CD4-positive, alpha-beta T cell treated with Interleukin-6 at 100 ng/mL for 8 hours (primary cell): ENCODE measurements at places on chromosomes 11 and 22.

- no peak for DNase-seq
Observed at GRCh38 chr11:71446942-71447688, 1.1 kb downstream of the DHCR7 start.

DNA sequence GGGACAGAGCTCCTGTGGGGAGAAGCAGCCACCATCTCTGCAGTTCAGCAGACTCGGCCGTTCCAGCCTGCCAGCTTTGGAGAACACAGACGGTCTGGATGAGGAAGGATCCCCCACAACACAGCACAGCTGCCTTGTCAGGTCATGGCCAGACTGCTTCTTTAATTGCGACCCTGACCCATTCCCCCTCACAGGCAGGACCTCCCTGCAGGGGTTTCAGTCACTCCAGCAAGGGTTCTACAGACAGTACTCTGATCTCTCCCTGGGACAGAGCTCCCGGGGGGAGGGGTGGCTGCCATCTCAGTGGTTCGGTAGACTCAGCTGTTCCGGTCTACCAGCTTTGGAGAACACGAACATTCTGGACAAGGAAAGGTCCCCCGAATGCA, 173.5 kb downstream of the TTC28 start:
- DNase-seq: no peak

- DNase-seq: no peak
Observed at GRCh38 chr11:126525216-126525615, 169.7 kb downstream of the ST3GAL4 start.

DNA sequence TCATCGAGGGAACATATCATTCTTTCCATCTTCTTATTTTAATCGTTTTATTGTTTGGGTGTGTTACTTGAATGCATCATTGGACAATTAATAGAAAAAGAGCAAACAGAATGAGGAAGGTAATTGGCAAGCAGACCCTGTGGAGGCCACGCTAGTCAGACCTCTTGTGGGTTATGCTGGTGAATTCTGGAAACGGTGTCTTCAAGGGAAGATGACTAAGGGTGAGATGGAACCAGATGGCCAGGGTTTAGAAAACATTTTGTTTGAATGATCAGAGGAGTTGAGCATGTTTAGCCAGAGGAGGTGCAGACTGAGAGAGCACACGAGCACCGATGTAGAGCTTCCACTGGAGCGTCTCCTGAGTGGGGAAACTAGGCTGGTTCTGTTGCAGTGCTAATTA, 8.5 kb downstream of the ST14 start:
- no peak for DNase-seq

DNA sequence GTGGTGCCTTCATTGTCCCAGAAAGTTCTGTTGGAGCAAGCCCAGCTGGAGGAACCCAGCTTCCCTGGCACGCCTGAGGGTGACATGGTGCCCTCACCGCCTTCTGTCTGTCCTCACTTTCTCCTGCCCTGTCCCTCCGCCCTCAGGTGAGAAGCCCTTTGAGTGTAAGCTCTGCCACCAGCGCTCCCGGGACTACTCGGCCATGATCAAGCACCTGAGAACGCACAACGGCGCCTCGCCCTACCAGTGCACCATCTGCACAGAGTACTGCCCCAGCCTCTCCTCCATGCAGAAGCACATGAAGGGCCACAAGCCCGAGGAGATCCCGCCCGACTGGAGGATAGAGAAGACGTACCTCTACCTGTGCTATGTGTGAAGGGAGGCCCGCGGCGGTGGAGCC, 46.0 kb upstream of the NNMT start:
- DNase-seq: no peak

DNA sequence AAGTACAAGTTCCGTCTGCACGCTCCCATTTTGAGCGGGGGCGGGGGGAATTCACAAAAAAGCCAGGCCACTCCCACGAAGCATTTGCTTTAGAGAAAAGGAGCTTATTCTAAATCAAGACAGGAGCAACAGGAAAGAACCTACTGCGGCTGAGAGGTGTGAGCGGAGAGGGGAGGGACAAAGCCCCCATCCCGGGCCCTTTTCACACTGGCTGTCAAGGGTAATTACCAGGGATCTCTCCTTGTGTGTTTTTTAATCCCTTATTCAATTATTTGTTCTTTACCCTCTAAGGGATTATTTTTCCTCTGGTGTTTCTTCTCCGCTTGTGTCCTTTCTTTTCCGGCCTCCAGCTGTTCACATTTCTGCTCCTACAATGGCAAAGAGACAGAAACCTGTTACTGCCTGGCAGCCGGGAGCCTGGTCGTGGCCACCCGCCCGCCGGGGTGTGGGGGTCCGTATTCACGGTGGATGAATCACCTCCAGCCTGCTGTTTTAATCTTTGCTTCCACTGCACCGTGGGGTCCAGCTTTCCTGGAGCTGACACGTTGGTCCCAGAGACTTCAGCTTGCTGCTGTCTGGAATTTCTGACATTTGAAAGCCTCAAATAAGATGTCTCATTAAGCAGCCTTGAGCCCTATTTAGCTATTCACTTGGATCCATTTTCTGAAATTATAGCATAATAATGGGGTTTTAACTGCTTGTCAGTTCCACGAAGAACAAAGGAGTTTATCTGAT, 61.4 kb upstream of the FADD start:
- no peak for DNase-seq

DNA sequence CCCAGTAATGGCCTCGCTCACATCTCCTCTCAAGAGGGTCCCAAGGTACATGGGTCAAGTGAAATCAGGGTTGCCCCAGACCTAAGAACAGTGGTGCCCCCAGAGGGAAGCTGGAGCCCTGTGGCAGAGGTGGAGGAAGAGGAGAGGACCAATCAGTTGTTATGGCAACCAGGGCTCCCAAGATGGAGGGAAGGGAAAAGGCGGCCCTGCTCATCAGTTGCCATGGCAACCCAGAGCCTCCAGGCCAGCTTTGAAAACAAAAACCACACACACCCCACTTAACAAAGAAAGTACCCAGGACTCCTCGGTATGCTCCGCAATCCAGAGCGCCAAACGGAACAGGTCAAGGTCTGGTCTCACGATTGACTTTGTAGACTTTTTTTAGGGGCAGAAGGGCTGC, 53.5 kb upstream of the SLC35C1 start:
- DNase-seq: no peak

DNA sequence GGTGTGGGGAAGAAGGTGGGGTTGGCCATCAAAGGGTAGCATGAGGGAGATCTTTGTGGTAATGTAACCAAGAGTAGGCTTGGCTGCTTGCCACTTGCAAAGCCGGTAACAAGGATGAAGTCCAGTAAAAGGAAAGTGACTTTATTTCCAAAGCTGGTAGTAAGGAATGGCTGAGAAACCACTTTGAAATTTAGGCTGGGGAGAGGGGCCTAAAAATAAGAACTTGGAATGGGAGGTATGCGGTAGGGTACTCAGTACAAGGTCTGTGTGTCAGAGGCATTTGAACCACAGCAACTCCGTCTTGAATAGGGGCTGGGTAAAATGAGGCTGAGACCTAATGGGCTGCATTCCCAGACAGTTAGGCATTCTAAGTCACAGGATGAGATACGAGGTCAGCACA, 216.0 kb upstream of the ISX start:
- DNase-seq: no peak

DNA sequence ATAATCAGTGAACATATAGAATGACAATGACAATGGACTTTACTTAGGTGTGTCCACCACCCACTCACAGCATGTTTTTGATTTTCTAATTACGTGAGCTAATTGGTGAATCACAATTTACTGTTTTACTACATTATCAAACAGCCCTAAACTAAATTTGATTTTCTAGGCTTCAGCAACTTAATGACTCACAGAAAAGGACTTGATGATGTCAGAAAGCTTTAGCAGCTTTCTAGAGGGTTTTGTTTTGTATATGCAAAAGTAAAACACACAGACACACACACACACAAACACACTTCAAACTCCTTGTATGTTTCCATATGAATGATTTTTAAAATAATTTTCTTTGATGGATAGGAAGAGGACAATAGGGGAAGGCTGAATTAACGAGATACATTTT, 878.6 kb upstream of the CCDC90B start:
- no peak for DNase-seq

GRCh38 chr11:31780480-31780971, 30.6 kb downstream of the PAX6 start:
- no peak for DNase-seq

GRCh38 chr11:32065865-32066629, 24.8 kb upstream of the RCN1 start:
- no peak for DNase-seq

GRCh38 chr11:7648264-7648663, 25.0 kb downstream of the CYB5R2 start:
- no peak for DNase-seq

DNA sequence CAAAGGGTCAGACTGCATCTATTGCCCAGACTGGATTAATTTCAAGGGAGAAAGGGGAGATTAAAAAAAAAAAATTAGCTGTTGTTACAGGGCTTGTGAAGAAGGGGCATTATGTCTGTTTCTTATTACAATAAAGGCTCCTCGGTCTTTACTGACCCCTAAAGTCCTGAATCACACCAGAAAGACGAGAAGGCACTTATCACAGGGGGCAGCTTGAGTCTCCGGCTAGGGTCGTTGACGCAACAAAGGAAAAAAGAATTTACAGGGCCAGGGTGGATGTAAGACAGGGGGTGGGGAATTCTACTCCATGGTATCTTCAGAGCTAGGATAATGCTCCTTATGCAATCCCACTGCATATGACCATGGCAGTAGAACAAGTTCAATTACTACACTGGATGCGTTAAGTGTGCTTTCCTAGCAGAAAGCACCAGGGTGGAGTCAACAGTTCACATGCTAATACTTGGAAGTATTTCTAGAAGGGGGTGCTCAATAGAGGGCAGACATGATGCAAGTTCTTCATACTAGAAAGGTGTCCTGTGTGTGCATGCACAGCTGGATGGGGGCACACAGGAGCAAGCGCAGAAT, 16.5 kb downstream of the DDX17 start:
- DNase-seq: no peak

GRCh38 chr22:17853073-17853472, 78.8 kb upstream of the BID start:
- no peak for DNase-seq

- no peak for DNase-seq
Observed at GRCh38 chr22:35191412-35191811, 65.9 kb upstream of the HMGXB4 start.

DNA sequence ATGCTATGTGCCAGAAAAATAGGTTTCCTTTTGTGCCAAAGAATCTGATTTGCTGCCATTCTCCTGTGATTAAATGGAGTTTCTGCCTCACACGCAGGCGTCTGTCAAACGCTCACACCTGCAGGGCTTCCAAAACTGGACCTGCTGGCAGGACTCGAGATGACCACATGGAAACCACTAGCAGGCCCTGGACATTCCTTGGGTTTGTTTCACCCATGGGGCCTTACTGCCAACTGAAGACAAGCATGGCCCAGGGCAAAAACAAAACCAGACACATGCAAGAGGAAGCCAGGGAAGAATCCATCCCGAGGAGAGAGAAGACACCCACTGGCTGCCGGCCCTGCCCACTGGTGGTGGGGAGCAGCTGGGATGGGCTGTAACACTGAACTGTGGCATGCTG, 55.9 kb upstream of the MN1 start:
- DNase-seq: no peak

DNA sequence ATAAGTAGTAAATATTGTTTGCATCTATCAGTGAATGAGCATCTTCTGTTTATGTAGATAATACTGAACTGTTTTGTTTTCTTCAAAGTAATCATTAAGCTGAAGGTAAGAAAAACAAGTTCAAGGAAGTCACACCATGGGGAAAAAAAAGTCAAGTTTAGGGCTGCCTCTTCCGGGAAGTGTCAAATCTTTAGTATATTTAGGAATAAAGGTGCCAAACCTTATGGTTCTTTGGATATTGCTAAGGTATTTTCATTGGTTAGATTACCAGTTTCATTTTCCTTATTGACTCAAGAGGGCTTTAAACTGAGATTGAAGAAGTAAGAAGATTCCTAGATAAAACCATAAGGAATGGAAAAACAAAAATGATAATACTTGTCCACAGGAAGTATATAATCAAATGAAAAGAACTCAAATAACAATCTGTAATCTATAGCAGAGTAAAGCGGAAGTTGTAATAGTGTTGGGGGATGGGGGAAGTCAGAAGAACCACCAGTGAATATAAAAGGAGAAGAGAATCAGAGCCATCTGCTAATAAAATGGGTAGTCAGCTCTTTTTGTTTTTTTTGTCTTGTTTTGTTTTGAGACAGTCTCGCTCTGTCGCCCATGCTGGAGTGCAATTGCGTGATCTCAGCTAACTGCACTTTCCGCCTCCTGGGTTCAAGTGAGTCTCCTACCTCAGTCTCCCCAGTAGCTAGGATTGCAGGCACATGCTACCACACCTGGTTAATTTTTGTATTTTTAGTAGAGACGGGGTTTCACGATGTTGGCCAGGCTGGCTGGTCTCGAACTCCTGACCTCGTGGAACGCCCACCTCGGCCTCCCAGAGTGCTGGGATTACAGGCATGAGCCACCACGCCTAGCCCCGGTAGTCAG, 2.3 kb downstream of the ATM start:
- peak; percentile 76 for DNase-seq

DNA sequence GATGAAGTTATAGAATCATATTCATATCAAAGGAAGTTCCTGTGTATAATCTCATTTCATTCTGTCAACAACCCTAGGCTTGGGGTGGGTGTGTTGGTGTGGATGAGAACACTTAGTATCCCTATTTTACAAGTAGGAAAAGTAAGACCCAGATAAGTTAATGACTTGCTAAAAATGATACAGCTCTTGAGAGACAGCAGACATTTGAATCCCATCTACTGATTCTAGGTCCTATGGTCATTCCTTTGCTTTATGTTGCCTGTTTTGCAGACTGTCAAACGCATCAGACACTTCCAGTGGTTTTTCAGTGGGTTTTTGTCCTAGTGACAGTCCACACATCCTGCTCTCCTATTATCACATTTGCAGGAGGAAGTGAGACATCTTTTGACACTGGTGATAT, 153.1 kb downstream of the TEAD1 start:
- no peak for DNase-seq

DNA sequence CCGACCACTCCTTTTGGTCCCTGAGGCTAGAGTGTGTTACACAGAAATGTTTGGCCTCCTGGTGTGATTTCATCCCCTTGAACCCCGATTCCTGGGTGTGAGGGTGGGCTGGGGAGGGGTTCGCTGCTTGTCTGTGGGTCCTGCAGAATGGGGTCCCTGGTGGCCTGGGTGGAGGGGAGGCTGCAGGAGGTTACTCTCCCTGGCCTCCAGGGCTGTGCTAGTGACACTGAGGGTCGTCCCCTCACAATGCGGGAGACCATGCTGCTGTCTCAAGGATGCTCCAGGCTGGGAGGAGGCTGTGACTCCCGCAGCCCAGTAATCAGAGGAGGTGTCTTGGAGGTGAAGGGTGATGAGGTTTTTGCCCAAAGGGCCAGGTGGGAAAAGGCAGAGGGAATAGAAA, 17.0 kb upstream of the OMP start:
- no peak for DNase-seq
